ENCODE measurements at places on chromosomes 2 and 18.

DNA sequence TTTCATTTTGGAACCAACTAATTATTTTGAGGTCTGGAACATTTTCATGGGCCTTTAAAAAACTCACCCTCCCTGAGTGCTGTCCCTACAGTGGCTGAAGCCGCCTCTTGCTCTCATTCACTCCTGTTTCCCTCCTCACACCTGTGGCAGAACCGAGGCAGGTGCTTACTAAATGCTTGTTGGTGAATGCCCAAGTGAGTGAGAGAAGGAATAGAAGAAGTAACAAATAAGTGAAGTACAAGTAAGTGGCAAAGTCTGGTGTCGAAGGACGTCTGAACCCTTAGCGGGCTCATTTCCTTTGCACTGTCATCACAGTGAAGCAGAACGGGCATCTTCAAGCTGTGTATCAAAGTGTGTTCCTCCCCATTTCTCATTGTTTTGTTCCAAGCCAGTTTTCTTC, 135.2 kb downstream of the RHBDD1 start:
- DNase-seq = no peak

DNA sequence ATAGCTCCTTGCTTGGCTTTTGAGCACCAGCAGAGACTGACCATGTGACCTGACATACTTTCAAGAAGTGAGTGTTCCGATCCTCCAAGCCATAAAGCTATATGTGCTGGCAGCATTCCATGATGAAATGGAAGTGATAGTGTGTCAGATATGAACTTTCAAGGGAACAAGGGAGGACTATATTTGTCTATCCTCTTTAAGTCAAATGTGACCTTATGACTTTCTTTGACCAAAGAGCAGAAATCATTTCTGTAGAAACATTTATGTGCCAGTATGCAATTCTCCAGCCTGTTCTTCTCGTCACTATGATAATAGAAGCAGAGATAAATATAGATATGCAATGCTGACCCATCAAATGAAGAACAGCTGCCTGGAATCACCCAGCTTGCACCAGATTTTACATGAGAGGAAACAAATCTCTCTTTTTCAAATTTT, 14.4 kb downstream of the HYCC2 start:
- no peak for DNase-seq

DNA sequence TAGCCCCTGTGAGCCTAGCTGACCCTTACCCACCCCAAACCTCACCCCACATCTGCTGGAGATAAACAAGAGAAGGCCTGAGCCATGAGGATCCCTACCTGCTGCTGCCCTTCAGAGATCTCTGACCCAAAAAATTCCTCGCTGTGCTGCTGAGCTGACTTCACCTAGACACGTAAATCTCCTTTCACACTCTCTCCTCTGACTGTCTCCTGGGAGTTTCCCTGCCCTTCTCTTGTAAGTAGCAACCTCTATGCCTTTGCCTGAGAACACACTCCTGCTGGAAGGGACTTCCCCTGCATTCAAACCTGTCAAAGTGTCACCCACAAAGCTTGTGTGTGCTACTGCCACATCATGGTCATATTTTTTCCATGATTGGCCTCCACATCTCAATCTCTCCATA, 134.2 kb upstream of the NOL4 start:
- DNase-seq = no peak

DNA sequence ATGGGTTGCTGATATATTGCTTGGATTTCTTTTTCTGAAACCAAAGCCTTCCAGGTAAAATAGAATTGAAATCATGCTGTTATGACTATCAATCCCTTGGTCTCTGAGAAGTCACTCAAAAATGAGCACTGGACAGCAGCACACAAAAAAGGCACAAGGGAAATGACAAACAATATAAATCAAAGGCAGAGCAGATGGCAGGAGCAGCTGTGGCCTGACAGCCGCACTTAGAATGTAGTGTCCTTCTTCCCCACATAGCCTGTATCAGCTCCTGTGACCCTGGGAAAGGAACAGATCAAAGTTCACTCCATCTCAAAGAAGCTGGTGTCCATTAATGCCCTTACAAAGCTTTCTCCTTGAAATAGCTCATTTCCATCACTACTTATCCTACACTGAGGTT, 326.7 kb downstream of the SUCLG1 start:
- DNase-seq = no peak

Data from stimulated activated naive CD8-positive, alpha-beta T cell treated with anti-CD3 and anti-CD28 coated beads, Interleukin-15, Interleukin-2, amounts not matched to agents 100 U/mL and 50 U/mL, for 24 hours (primary cell).